Cortex of kidney (tissue), 1 donor: ENCODE measurements at places on chromosomes 11 and 22.

DNA sequence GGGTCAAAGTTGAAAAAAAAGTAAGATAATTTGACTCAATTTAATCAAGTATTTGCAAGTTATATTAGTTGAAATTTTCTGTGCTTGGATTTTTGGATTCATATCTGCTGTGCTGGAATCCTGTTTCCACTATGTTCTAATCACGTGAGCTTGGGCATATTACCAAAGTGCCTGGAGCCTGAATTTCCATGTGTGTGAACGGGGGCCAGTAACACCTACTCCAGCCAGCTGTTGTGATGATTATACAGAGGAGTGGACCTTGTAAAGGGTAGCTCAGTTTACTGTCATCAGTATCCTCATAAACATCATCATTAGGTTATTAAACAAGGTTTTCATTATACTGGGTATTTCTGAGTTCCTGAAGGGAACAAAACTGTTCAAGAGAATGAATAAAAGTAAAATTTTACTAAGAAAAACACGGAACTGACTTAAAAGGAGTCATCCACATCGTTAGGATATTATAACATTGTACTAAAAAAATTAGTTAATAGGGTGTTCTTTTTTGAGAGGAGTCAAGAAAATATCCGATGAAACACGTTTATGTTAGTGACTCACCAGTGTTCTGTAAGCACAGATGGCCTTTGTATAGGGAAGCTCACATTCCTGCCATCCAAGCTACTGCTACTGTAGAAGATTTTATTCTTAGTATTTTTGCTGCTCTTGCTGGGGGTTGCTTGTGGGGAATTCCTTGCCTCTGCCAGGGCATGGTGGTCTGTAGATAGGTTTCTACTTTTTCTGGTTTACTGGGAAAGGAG is 144.1 kb downstream of the ARHGAP42 start:
- no peak for DNase-seq

DNA sequence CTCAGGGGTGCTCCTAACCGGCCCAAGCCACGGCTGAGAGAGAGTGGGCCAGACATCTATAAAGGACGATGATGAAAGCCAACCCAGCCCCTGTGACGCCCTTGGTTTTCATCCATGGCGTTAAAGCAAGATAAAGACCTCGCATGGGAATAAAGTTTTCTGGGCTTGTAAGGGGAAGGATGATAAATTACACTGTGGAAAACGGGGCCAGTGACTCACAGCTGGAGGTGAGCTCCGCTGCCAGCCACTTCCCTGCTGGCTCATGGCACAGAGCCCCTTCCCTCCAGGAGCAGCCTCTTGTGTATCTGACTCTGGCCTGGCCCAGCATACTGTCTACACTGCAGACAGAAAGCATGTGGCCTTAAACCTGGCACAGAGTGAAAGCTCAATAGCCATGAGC is 503.2 kb upstream of the B3GAT1 start:
- DNase-seq: no peak

DNA sequence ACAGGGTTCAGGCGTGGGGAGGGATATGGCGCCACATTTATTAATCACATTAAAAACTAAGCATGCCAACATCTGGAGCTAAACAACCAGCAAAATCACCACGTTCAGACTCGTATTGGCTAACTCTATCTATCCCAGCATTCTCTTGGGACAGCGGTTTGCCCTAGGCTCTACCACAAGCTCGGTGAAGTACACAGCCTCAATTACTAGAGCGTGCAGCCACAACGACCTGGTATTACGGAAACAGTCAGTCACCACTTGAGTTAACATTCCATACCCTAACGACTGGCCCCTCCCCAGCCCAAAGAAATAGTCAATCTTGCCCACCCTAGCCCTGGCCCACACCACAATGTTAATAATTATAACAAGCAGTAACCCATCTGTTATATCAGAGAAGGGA is 32.1 kb downstream of the APOL5 start:
- DNase-seq: no peak

DNA sequence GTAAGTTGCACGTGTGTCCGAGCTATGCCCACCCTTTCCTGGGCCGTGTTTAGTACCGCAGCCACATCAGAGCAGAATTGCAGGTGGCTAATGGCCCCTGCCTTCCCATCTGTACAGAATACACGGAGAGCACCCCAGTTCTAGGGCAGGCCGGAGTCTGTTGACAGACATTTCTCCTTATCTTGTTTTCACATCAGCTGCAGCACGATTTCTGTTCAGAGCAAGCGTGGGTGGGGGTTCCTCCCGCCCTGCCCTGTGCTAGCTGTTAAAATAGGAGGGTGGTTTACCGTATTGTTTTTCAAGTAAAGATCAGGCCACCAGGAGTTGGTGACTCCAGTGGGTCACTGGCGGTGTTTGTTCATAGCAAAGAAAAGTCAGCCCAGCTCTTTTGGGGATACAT is 41.1 kb downstream of the UBASH3B start:
- no peak for DNase-seq

- no peak for DNase-seq
Measured at GRCh38 chr11:62605902-62606301, 4.2 kb upstream of the MTA2 start.

GRCh38 chr22:44049486-44050231 is 25.6 kb downstream of the PARVB start:
- no peak for DNase-seq

DNA sequence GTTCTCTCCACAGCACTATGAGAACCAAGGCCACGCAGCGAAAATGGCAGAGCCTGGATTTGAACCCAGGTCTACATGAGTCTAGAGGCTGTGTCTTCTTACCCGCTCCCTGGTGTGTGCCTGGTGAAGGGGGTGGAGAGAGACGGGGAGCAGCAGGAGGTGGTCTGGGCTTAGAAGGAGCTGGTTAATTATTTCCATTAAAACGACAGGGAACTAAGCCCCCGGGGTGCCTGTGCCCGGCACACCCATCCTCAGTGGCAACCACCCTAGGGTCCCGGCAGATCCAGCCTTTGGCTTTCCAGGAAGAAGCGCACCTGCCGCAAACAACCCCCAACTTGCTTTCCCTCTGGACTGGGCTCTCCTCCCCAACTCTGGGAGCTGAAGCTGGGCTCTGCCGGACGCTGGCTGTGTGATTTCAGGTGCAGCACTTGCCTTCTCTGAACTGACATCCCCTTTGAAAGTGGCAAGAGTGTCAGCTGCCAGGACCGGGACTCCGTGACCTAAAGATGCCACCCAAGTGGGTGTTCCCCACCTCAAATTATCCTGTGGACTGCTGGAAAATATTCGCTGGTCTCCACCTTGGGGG is 35.8 kb downstream of the MN1 start:
- DNase-seq: no peak

DNA sequence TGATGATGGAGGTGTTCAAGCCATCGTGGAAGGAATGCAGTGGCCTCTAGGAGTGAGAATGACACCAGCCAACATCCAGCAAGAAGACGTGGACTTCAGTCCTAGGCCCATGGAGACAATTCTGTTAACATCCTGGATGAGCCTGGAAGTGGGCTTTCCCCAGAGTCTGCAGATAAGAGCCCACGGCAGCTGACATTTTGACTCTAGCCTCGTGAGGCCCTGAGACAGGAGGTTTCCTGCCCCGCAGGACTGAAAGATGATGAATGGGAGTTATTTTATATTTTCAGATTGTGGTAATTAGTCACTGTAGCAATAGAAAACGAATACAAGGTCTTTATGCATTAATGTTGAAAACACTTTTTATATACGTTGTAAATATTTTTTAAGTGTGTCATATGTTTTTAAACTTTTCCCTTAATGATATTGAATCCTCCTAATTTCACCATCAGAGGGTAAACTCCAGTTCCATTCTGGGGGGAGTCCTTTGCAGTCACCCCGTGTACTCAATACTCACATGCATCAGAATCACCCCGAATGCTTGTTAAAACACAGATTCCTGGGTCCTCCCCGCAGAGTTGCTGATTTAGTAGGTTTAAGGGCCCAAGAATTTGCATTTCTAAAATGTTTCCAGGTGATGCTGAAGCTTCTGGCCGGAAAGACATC is 570 bp upstream of the TPCN2 start:
- no peak for DNase-seq

DNA sequence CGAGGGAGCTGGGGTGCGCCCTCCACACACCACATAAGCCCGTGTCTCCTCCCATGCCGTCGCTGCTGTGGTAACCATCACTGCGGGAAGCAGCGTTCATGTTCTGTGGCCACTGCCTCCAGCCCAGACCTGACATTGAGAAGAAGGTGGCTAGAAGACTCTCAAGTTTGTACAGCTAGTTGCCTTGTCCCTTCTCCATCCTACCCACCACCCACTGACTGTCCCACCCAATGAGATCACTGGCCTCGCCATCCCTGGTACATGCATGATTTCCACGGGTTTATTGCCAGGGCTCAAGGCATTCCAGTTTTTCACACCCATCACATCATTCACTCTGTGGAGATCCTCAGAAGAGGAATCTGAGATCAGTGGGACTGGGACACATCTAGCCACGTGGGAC is 33.0 kb downstream of the AHNAK start:
- DNase-seq: no peak

- no peak for DNase-seq
Measured at GRCh38 chr11:12219757-12220156, 109.4 kb downstream of the MICAL2 start.

GRCh38 chr11:7872890-7873289 is 58.2 kb downstream of the OR10A6 start:
- no peak for DNase-seq

DNA sequence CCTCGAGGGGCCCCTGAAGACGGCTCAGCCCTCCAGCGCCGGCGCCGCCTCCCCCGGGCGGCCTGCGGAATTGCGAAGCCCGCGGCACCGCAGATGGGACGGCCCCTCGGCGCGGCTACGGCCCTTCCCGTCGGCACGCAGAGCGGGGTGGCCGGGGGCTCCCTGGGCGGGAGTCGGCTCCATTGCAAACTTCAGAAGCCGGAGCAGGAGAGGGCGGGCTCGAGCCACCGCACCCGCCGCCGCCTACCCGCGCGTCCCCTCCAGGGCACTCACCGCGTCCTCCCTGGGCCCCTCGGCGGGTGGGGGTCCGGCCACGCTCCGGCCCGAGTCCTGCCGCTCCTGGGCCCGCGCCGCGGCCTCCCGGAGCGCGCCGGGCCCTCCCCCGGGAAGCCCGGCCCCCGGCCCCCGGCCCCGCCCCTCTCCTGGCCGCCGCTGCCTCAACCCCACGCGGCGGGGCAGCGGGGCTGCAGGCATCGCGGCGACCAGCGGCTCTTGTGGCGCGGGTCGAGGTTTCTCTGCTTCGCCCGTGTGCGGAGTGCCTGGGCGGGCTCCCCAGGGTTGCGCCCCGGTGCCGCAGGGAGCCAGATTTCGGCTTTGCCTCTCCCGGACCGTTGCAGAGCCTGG is at the start of gene PACSIN3:
TSS of gene PACSIN3 (minus strand) at position 359 of the 624 bp plus-strand sequence. CDS start 3,707 bp downstream, outside the sequence.
- no peak for DNase-seq

- no peak for DNase-seq
Measured at GRCh38 chr11:92504004-92504403, 279.4 kb downstream of the FAT3 start.

- no peak for DNase-seq
Measured at GRCh38 chr11:29816359-29816758, 200.5 kb downstream of the KCNA4 start.

- DNase-seq: no peak
Measured at GRCh38 chr11:9386086-9386485, 1.6 kb downstream of the IPO7 start.
